Trophoblast cell (in vitro differentiated cells and primary cell): ENCODE measurements at places on chromosomes 5 and 9.
A peak's percentile ranks its signal among the peaks of the same experiment; 100 is the strongest.

- DNase-seq, result no peak
These were observed 25.6 kb downstream of the BTF3 start for GRCh38 chr5:73523861-73524260.

DNA sequence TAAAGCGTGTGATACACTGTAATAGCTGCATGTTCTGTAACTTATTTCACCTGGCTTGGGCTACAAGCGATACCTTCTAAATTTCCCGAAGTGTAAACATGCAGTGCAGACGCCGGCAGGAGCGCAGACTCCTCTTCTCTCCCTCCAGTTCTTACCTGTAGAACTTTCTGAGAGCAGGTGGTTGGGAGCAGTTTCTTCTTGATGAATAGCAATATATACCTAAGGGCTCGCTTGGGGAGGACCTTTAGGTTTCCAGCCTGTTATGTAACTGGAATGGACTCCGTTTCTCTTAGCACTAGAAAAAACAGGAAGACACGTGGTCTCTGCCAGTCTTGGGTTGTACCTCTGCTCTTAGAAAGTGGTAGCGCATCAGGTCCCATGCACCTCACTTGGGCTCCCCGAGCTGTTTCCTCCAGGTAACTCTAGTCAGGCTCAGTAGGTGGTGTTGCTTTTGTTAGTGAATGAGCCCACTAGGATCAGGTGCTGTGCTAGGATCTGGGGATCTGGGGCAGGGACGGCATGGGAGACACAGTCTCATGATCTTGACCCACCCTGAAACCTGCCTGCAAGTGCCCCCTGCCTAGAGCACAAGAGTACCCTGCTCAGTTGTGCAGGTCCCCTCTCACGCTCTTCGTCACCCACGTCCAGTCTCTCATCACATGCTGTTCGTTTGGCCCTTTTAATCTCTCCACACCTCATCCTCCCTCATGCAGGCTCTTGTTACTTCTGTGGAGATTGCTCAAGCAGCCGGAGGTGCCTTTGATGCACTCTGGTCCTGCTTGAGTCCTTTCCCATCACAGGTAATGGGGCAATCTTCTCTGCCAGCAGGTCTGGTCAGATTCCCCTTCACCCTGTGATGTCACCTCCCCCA lies 2.8 kb downstream of the TENT4A start:
- DNase-seq, result peak; percentile 90

- no peak for DNase-seq
These were observed 106.5 kb downstream of the THBS4 start for GRCh38 chr5:80141681-80142080.

- DNase-seq, result no peak
These were observed 43.4 kb downstream of the PPARGC1B start for GRCh38 chr5:149773291-149774095.

DNA sequence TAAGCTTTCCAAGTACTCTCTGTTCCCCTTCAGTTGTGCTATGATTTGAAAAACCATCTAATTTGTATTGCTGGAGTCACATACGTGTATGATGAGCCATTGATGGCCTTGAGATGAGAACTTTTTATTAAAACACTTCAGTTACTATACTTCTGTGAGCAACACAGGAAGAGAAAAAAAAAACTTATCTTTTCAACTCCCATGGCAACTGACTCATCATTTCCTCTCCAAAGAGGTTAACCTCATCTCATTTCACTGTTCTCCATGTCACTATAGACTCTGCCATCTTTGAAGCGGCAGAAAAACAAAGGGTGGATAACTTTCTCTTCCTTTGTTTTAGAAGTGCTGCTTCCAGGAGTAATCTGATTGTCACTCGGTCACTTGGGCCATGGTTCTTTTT lies 104.3 kb upstream of the PCSK1 start:
- no peak for DNase-seq

GRCh38 chr5:10756549-10756948 lies 4.5 kb downstream of the DAP start:
- DNase-seq, result no peak

DNA sequence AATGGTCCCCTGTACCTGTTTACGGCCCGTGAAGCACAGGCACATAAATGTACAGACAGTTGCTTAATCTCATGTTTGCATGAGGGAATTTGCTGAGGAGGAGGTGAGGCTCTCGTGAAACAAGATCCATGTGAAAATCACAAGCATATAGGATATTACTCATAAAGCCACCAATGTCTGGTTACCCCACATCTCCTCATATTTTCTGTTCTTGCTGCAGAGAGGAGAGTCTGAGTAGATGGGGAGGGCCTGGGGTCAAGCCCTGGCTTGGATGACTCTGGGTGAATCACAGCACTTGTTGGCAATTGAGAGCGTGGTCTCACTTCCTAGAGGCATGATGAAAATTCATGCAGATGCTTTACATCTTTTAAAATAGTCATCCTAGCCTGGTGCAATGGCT lies 975 bp downstream of the AGXT2 start:
- DNase-seq, result no peak

GRCh38 chr5:122312591-122313406 lies 762 bp downstream of the SNCAIP start:
- DNase-seq, result no peak

- DNase-seq, result no peak
These were observed 30.1 kb downstream of the FRMD3 start for GRCh38 chr9:83508067-83508466.

GRCh38 chr9:128654481-128654880 lies 2.2 kb downstream of the DYNC2I2 start:
- DNase-seq, result no peak

GRCh38 chr5:151285683-151286082 lies 17.9 kb downstream of the SLC36A3 start:
- DNase-seq, result peak; percentile 91

- DNase-seq, result peak; percentile 44
These were observed 305.1 kb downstream of the PSAT1 start for GRCh38 chr9:78601957-78602565.

DNA sequence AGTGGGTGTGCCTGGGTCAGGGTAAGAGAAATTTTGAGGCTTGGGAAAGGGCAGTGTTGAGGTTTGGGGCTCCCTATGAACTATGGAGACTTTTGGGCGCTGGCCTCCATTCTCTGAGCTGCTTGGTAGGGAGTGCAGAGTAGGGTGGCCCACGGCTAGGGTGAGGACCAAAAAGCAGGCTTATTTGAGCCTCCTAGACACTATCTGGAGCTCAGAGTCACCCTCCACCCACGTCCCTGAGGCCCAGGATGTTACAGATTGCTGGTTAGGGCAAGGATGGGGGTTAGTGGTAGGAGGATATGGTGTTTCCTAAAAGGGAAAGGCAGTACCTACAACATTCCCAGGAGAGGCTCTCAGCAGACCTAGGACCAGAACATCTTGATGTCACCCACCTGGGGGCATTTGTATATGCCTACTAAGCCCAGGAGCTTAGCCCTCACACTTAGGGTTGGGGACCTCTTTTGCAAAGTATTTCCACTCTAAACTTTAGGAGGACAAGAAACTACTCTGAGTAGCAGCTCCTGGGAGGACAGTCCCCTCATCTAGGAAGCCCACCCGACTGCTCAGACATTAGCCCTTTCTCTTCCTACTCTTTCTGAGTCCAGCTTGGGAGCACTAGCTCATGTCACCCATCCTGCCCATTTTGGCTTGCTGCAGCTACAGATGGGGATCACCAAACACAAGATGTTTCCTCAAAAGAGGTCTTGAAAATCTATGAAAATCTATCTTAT lies 2.3 kb downstream of the SHROOM1 start:
- no peak for DNase-seq

- DNase-seq, result no peak
These were observed 26.9 kb upstream of the FAM120AOS start for GRCh38 chr9:93480262-93480661.

- DNase-seq, result no peak
These were observed 240.6 kb upstream of the MAP3K1 start for GRCh38 chr5:56574778-56575177.

DNA sequence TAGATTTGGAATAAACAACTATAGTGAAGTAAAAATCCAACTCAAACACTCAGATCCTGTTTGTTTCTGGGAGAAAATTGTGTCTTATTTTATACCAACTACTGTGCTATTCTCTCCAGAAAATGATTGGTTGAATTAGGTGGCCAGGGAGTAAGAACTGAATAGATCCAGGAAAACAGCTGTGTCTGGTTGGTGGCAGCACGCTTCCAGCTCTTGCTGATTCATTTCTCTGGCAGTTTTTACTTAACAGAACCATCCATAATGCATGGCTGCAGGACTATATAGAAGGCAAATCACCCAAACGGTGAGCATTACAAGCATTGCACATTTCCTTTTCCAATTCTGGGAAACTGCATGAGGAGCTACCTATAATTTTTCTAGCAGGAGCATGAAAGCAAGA lies 29.5 kb downstream of the DMAC1 start:
- DNase-seq, result no peak
